NCI-H748 treated with DMSO at 0.1 percent for 48 hours (cell line): ENCODE measurements at places on chromosomes 1 and 21.

DNA sequence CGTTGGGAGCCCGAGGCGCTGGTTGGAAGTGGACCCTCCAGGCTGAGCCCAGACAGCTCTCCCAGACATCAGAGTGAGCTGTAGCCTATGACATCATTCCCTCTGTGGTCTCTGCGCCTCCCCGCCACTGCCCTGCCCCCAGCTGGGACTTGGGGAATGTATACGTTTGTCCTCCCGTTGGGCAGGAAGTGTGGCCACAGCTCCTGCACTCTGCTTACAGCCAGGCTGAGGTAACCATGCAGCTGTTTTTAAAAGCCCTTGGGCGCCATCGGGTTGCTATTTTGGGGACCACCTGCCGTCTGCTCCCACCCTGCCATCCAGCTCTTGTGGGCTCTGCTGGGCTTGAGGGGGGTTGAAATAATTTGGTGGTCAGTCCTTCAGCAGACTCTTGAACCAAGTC is 7.8 kb downstream of the VASH2 start:
- no peak for DNase-seq

- DNase-seq: peak; percentile 99
Observed at GRCh38 chr1:40338745-40339419, 21.8 kb upstream of the COL9A2 start.

DNA sequence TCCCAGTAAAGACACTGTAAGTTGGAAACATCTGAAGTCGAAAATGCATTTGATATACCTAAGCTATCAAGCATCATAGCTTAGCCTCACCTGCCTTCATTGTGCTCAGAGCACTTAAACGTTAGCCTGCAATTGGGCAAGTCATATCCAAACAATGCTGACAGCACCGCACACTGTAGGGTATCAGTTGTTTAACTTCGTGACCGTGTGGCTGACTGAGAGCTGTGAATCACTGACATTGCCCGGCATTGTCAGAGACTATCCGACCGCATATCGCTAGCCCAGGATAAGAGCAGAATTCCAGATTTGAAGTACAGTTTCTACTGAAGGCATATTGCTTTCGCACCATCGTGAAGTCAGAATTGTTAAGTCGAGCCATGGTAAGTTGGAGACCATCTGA is 41.5 kb downstream of the GALNT2 start:
- no peak for DNase-seq

- DNase-seq: no peak
Observed at GRCh38 chr1:8674912-8675311, 142.5 kb downstream of the RERE start.

DNA sequence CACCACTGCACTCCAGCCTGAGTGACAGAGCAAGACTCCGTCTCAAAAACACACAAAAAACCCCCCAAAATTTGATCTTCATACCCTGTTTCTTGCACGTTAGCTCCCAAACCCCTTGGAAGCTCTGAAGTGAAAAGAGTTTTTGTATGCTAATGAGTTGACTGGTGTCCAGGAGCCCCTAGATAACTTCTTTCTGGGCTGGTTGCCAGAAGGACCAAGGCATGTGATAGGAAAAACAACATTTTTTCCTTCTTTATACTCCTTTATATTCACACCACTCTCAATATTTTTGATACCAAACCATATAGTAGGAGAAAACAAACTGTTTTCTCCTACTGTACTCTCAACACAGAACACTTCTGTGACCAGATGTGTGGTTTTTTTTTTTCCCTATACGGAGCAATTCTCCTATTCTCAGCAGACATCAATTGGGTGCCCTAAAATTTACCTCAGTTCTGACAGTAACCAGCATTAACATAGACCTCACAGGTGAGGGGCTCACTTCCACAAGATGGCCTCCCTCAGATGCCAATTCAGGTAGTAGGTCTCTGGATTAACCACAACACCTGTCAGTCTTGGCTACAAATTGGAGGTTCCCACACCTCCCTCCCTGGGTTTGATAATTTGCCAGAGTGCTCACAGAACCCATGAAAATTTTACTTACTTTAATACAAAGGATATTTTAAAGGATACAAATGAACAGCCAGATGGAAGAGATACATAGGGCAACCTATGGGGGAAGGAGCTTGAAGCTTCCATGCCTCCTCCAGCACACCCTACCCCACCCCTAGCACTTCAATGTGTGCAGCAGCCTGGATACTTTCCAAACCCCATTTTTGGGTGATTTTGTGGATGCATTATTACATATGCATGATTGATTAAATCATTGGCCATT is 25.6 kb downstream of the ZYG11B start:
- no peak for DNase-seq

- peak; percentile 78 for DNase-seq
Observed at GRCh38 chr1:41492341-41492848, 7.9 kb upstream of the EDN2 start.

- peak; percentile 22 for DNase-seq
Observed at GRCh38 chr1:14508613-14509012, 89.9 kb upstream of the KAZN start.

GRCh38 chr1:100299521-100300222 is 33.7 kb downstream of the RTCA start:
- no peak for DNase-seq

DNA sequence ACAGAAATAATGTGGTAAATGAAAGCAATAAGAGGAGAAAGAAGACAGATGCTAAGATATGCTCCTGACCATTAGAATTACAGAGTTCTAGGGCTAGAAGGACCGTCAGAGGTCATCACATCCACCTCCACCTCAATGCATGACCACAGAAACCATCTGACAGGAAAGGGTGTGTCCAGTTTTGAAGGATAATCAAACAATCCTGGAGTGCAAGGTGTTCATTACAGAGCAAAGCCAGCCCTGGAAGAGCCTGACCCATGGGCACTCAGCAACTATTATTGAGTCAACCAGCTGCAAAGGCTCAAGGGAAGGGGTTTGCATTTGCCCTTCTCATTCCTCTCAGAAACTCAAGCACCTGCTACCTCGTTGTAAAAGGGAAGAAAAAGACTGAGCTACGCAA is 46.4 kb downstream of the TOR1AIP2 start:
- DNase-seq: peak; percentile 21

- no peak for DNase-seq
Observed at GRCh38 chr1:230277201-230278025, 148.7 kb downstream of the PGBD5 start.

GRCh38 chr1:95230768-95231191 is 3.2 kb upstream of the RWDD3 start:
- no peak for DNase-seq

- DNase-seq: no peak
Observed at GRCh38 chr1:35047188-35047858, 15.6 kb upstream of the ZMYM6 start.

GRCh38 chr21:34129901-34130715 is 56.7 kb downstream of the MRPS6 start:
- no peak for DNase-seq

DNA sequence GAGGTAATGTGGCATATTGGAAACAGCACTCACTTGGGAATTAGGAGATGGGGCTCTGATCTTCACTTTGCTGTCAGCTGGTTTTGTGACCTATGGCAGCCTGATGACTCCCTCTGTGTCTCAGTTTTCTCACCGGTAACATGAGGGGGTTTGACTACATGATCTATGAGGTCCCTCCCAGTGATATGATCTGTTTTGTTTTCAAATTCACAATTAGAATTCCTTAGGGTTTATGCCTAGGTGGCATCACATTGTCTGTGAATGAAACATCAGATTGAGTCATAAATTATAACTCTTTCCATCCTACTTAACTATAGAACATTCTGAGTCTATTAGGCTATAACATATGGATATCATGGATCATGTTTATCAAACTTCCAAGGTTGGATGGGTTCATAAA is 386.6 kb downstream of the PTBP2 start:
- no peak for DNase-seq

DNA sequence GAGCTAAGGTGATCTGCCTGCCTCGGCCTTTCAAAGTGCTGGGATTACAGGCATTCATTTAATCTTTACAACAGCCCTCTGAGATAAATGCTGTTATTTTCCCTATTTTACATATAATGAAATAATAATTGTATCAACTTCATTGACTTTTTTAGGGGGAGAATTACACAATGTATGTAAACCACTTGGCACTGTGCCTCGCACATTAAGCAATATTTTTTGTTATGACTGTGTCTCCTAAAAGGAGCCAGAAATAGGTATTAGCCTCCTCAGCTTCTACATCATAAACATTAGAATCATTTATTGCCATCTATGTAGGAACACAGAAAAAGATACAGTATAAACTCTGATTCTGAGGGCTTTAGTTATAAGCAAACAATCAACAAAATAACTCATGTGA is 1.1 kb upstream of the DNAJC28 start:
- DNase-seq: no peak

DNA sequence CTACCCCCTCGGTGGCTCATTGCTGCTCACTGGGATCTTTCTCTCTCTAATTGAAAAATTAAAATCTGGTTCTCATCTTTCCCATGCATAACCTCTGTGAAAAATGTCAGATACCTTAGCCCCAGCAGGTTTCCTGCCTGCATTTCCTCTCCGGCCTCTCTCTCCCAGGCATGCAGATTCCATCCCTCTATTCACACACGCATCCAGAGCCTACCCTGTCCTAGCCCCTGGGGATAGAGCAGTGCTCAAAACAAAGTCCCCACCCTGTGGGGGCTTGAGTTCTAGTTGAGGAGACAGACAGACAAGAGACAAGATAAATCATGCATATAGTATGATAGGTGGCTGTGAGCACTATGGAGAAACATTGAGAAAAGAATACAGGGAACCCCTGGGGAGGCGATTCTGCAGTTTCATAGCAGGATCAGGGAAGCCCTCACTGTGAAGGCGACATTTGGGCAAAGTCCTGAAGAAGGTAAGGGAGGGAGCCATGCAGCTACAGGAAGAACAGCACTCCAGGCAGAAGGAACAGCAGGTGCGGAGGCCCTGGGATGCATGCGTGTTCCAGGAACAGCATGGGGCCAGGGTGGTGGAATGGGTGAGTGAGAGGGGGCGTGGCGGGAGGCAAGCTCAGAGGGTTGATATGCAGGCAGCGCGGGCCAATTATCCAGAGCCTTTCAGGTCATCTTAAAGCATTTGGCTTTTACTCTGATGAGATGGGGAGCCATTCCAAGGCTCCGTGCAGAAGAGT is 3.5 kb upstream of the BSND start:
- no peak for DNase-seq
